Activated T-helper 2 cell treated with anti-CD3 and anti-CD28 coated beads, Interferon-gamma antibody, Interleukin-2, Interleukin-4, amounts not matched to agents 10 μg/mL and 5 μg/mL and 100 μg/mL, durations not matched to agents 14 hours and 24 hours and 36 hours (primary cell): ENCODE measurements at places on chromosomes 13 and 19.

DNA sequence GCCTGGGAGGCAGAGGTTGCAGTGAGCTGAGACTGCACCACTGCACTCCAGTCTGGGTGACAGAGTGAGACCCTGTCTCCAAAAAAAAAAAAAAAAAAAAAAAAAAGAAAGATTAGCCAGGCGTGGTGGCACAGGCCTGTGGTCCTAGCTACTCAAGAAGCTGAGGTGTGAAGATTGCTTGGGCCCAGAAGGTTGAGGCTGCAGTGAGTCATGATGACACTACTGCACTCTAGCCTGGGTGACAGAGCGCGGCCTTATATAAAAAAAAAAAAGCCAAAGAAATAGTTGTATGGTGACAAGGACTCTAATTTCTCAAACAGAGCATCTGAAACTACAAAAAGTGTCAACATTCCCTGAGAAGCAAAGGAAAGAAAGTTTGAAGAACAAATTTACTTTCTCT, 3.4 kb downstream of the PBX4 start:
- DNase-seq, result no peak

DNA sequence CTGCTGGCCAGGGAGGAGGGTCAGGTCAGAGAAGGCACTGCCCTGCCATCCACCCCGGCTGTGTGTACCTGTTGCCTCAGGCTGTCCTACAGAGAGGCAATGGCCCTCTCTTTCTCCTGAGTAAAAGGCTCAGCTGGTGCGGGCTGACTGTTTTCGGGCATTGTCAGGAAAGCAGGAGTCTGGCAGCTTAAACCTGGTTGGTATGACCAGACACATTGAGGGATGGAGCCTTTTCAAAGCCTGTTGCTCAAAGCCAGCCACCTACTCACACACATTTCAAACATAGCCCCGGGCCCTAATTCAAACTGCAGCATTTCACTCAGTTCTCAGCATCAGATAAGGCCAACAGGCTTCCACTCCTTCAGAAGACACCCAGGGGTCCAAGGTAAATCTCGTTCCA, 61.8 kb upstream of the PDX1 start:
- no peak for DNase-seq

DNA sequence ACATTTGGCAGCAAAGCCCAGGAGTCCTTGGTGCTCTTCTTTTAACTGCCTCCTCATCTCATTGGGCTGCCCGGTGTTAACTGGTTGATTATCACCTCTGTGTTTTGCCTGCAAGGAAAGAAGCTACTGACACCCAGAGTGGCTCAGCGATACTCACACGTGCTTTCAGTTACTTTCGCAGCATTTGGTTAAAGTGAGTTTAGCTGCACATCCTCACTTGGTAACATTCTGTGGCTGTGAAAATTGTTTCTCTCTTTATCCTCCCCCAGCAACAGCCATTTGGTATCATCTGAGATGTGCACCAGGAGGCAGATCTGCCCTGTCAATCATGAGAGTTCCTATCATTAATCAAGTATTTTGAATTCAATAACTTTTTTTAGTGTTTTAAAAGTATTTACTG, 44.6 kb upstream of the GPR183 start:
- no peak for DNase-seq

DNA sequence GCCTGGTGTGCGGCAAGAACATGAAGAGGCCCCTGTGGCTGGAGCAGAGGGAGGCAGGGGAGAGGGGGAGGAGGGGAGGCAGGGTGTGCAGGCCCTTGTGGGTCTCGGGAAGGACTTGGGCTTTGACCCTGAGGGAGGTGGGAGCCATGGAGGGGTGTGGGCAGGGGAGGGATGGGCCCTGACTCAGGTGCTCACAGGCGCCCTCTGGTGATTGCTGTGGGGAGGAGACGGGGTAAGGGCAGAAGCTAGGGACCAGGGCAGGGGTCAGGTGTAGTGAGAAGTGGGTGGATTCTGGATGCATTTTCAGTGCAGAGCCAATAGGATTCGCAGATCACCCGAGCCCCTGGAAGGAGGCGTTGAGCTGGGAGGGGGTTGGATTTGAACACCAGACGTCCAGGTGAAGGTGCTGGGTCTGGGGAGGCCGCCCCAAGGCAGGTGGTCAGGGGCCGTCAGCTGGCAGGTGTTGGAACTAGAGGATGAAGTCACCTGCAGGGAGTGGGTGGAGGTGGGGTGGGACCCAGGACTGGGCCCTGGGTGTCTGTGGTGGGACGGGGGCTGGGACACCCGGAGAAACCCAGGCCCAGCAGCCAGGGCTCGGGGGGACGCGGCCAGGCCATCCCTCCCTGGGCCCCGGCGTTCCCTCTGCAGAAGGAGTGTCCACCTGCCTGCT, 185.4 kb downstream of the KDM4B start:
- no peak for DNase-seq

DNA sequence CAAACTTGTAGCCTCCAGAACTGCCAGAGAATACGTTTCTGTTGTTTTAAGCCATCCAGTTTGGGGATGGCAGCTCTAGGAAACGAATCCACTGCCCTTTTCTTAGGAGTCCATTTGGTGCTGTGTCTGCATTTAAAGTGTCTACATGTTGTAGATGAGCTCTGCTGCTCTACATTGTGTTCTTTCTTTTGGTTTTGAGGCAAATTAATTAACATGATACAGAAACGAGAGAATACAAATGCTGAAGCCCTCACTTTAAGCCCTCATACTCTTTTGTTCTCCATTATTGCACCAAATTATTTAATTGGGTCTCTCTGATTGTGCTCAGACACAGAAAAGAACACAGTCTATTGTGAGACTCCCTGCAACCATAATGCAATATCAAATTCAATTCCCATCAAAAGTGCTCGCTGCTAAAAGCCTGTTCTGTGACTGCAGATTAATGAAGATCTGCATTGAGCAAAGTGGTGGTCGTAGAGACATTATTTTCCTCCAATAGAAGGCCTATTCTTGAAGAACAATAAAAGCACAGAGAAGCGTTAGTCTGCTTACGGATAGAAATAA, 166.3 kb upstream of the SOX21 start:
- DNase-seq, result no peak

GRCh38 chr13:32923725-32924124, 92.5 kb upstream of the KL start:
- DNase-seq, result no peak

DNA sequence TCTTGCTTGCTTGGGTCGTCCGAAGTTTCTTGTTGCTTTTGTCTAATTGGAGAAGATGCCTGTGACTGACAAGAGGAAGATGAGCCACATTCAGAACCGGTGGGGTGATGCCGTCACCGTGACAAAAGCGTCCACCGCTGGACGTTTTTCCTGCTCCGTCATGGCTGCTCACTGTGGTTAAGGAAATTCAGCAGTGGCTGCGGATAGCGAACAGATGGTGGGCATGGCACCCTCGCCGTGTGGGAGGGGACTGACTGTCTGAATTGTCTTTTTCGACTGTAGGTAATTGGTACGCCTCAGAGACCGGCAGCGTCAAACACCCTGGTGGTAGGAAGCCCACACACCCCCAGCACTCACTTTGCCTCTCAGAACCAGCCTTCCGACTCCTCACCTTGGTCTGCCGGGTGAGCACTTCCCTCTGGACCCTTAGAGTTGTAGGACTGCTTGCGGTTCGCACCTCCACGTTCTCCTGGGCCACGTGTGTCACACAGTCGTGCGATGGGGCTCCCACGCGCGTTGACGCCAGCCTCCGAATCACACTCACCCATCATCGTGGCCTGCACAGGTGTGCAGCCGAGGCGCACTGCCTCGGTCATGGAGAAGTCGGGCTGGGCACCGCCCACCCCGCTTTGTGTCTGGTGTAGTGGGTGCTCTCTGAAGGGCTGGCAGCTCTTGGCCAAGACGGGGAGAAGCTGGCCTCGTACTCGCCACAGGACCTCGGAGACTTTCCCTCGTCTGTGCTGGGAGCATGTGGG, 26.5 kb downstream of the ATP4B start:
- no peak for DNase-seq

- no peak for DNase-seq
Measured at GRCh38 chr19:47492137-47492533, 8.1 kb upstream of the KPTN start.

DNA sequence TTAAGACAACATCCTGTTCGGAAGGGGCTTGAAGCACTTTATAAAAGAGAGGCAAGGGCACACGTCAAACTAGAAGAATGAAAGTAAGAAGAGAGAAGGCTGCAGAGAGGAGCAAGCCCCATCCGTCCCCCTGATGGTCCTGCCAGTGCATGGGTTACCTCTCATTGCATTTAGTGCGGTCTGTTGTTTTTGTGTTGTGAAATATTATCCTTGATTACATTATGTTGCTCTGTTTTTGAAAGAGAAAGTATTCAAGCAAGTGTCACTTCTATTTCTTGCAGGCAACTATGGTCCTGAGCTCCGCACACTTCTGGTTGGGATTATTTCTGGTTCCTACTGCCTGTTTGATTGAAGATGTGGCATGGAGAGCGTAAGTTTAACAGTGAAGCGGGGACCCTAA, 90.5 kb downstream of the SHISA2 start:
- no peak for DNase-seq

- DNase-seq, result no peak
Measured at GRCh38 chr19:5698635-5699422, 8.7 kb downstream of the RPL36 start.
